Aortic smooth muscle cell (primary cell): ENCODE measurements at places on chromosomes 11 and 22. TPM values are rescaled to one million over a fixed set of nuclear protein-coding genes. Genes with fewer than 3 reads are reported as not detected.

SLC29A2 gene
- total RNA-seq = under 0.01 and 0.12 TPM in 2 replicates

MFRP gene
- not detected in 2 replicates for total RNA-seq

MYRF gene
- total RNA-seq = 0.40 and 0.44 TPM in 2 replicates

ZNF70 gene
- 3.3 and 4.5 TPM in 2 replicates for total RNA-seq

GSTT2 gene
- not detected in 2 replicates for total RNA-seq

TEX54 gene
- not detected in 2 replicates for total RNA-seq

TRIM68 gene
- 7.8 and 8.7 TPM in 2 replicates for total RNA-seq

MPZL3 gene
- total RNA-seq = 0.19 and 0.66 TPM in 2 replicates

SLC6A5 gene
- not detected in 2 replicates for total RNA-seq

OR10V1 gene
- not detected in 2 replicates for total RNA-seq

SCN4B gene
- total RNA-seq = not detected in 2 replicates

PHF21B gene
- not detected in 2 replicates for total RNA-seq
